ENCODE measurements at places on chromosomes 3 and 15.

- H3K27me3 ChIP-seq = no peaks in the 10 kb centered on the region
- H3K27ac ChIP-seq = peak overlapping the region; percentile 100
- peaks cover 17% of the 10 kb centered on the region for H3K36me3 ChIP-seq
- DNase-seq = no peak
- peak overlapping the region; percentile 96 for H3K4me3 ChIP-seq
Measured at GRCh38 chr3:129182390-129183185, 1.1 kb downstream of the CNBP start.

GRCh38 chr3:152591515-152591914 lies 243.4 kb upstream of the P2RY1 start:
- no peaks in the 10 kb centered on the region for H3K27me3 ChIP-seq
- no peak overlapping the region for H3K4me3 ChIP-seq
- H3K27ac ChIP-seq = no peak overlapping the region
- no peaks in the 10 kb centered on the region for H3K36me3 ChIP-seq
- DNase-seq = no peak

DNA sequence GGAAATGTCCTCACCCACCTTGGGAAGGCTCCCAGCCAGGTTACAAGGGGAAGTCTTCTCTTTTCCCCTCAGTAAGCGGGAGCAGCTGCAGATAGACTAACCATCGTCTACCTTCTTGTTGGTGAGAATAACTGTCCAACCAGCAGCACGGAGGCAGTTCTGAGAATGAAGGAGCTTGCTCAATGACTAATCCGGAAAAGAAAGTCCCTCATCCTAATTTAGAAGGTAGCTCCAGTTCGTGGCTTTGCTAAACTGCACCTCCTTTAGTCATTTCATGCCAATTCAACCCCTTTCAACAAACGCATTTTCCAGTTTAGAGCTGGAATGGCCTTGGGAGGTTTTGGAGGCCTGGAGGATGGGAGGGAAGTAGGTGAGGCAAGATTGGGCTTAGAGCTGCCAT lies 527.4 kb upstream of the PROK2 start:
- no peaks in the 10 kb centered on the region for H3K27me3 ChIP-seq
- H3K4me3 ChIP-seq = no peak overlapping the region
- peaks cover 22% of the 10 kb centered on the region for H3K4me1 ChIP-seq
- H3K36me3 ChIP-seq = no peaks in the 10 kb centered on the region
- no peak for DNase-seq
- H3K27ac ChIP-seq = no peak overlapping the region

- no peaks in the 10 kb centered on the region for H3K27me3 ChIP-seq
- DNase-seq = no peak
- no peaks in the 10 kb centered on the region for H3K4me1 ChIP-seq
- H3K4me3 ChIP-seq = no peak overlapping the region
- H3K27ac ChIP-seq = no peak overlapping the region
- H3K36me3 ChIP-seq = no peaks in the 10 kb centered on the region
Measured at GRCh38 chr3:139465636-139466035, 10.7 kb downstream of the RBP2 start.

DNA sequence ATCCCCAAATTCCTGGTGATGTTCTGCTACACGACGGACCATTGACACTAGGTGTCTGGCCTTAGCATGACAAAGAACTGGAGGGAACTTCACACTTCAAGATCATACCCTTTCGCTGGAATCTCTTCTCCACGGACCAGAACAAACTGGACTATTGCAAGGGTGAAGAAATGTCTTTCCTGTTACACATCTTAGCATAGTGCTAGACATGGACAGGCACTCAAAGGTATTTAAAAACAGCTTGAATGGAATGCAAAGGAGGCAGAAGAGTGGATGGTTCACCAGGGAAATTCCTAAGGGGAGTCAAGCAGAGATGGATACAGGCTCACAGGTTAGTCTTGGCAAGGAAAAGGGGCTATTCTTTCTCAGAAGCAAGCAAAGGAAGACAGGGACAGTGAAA lies 33.5 kb upstream of the PDZRN3 start:
- H3K4me1 ChIP-seq = no peaks in the 10 kb centered on the region
- H3K4me3 ChIP-seq = no peak overlapping the region
- H3K27me3 ChIP-seq = no peaks in the 10 kb centered on the region
- no peak overlapping the region for H3K27ac ChIP-seq
- H3K36me3 ChIP-seq = no peaks in the 10 kb centered on the region

- H3K27me3 ChIP-seq = no peaks in the 10 kb centered on the region
- no peak overlapping the region for H3K4me3 ChIP-seq
- no peak overlapping the region for H3K27ac ChIP-seq
- no peaks in the 10 kb centered on the region for H3K4me1 ChIP-seq
- no peak for DNase-seq
- no peaks in the 10 kb centered on the region for H3K36me3 ChIP-seq
Measured at GRCh38 chr3:162022911-162023310, 526.3 kb downstream of the OTOL1 start.

DNA sequence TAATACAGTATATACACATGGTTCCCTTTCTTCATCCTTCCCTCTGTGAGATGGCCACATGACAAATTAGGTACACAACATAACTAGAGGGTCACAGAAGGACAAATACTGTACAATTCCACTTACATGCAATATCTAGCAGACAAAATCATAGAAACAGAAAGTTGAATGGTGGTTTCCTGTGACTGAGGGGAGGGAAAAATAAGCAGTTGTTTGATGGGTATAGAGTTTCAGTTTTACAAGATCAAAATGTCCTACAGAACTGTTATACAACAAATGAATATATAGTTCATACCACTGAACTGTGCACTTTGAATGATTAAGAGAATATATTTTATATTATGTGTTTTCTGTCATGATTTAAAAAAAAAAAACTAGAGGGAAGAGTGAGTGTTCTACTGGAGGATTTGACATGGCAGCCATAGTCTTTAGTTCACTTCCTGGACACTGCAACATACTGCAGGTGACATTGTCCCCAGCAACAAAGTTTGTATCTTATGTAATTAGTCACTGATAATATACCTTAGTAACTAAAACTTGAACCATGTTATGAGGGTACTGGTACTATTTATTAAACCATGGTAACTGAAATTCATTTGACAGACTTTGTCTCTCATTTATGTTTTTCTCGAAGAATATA lies 37.2 kb downstream of the CCDC54 start:
- no peak overlapping the region for H3K4me3 ChIP-seq
- H3K4me1 ChIP-seq = no peaks in the 10 kb centered on the region
- DNase-seq = no peak
- H3K27me3 ChIP-seq = no peaks in the 10 kb centered on the region
- no peak overlapping the region for H3K27ac ChIP-seq

DNA sequence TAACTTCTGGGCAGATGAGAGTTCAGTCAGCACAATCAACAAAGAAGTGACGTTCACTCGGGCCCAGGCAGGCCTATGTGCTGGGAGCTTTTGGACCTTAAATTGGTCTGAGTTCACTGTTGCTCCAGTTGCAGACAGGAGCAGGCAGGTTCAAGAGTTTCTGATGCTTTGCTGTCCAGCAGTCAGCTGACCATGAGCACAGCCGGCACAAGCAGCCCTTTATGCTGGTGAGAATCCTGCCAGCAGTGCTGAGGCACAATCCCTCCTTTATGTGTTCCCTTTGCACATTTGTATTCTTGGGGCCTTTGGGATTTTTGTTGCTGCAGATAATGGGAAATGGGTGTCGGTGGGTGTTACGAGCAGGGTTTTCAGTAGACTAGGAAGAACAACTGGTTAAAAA lies 81.2 kb upstream of the GOLGA8J start:
- no peak overlapping the region for H3K27ac ChIP-seq
- H3K27me3 ChIP-seq = no peaks in the 10 kb centered on the region
- no peak overlapping the region for H3K4me3 ChIP-seq
- no peak for DNase-seq
- H3K4me1 ChIP-seq = no peaks in the 10 kb centered on the region

- no peaks in the 10 kb centered on the region for H3K4me1 ChIP-seq
- H3K4me3 ChIP-seq = no peak overlapping the region
- peaks cover 5% of the 10 kb centered on the region for H3K27me3 ChIP-seq
- no peak for DNase-seq
Measured at GRCh38 chr3:187685948-187686347, 15.8 kb upstream of the SST start.

- no peak for DNase-seq
- H3K4me3 ChIP-seq = no peak overlapping the region
- H3K4me1 ChIP-seq = no peaks in the 10 kb centered on the region
- no peaks in the 10 kb centered on the region for H3K27me3 ChIP-seq
- no peaks in the 10 kb centered on the region for H3K36me3 ChIP-seq
- H3K27ac ChIP-seq = no peak overlapping the region
Measured at GRCh38 chr15:37995461-37996347, 61.3 kb downstream of the TMCO5A start.

GRCh38 chr3:79490165-79491028 lies 277.4 kb downstream of the ROBO1 start:
- no peaks in the 10 kb centered on the region for H3K36me3 ChIP-seq
- peaks cover 5% of the 10 kb centered on the region for H3K4me1 ChIP-seq
- no peak overlapping the region for H3K4me3 ChIP-seq
- no peaks in the 10 kb centered on the region for H3K27me3 ChIP-seq
- H3K27ac ChIP-seq = no peak overlapping the region

GRCh38 chr3:61824553-61825135 lies 263.3 kb downstream of the PTPRG start:
- no peak overlapping the region for H3K4me3 ChIP-seq
- H3K27ac ChIP-seq = no peak overlapping the region
- no peaks in the 10 kb centered on the region for H3K27me3 ChIP-seq
- peaks cover 15% of the 10 kb centered on the region for H3K4me1 ChIP-seq
- H3K36me3 ChIP-seq = no peaks in the 10 kb centered on the region
- no peak for DNase-seq

GRCh38 chr15:60022379-60022741 lies 18.2 kb downstream of the FOXB1 start:
- H3K4me1 ChIP-seq = no peaks in the 10 kb centered on the region
- no peak for DNase-seq
- no peak overlapping the region for H3K4me3 ChIP-seq
- H3K36me3 ChIP-seq = no peaks in the 10 kb centered on the region
- no peak overlapping the region for H3K27ac ChIP-seq

DNA sequence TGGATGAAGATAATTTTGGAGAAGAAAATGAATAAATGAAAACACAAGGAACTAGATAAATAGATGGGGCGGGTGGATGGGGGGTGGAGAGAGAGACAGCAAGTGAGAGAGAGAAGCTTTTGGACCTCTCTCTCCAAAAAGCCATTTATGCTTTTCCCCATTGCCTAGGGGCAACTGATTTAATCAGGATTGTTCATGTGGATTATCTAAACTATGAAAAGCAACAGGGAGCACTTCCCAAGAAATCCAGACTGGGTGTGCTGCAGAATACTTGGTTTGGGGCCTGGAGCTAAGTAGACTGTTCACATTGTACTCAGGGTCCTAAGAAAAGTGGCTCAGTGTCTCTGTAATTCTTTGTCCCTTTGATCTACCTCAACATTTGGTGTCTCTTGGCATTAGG lies 367.0 kb downstream of the TIGIT start:
- no peak overlapping the region for H3K27ac ChIP-seq
- peaks cover 23% of the 10 kb centered on the region for H3K4me1 ChIP-seq
- H3K27me3 ChIP-seq = no peaks in the 10 kb centered on the region
- no peak overlapping the region for H3K4me3 ChIP-seq

GRCh38 chr3:186319945-186320344 lies 42.1 kb downstream of the DGKG start:
- DNase-seq = no peak
- H3K4me3 ChIP-seq = no peak overlapping the region
- no peaks in the 10 kb centered on the region for H3K36me3 ChIP-seq
- H3K27me3 ChIP-seq = no peaks in the 10 kb centered on the region

- H3K27ac ChIP-seq = no peak overlapping the region
- H3K27me3 ChIP-seq = no peaks in the 10 kb centered on the region
- peaks cover 5% of the 10 kb centered on the region for H3K4me1 ChIP-seq
- no peak for DNase-seq
Measured at GRCh38 chr3:129286081-129286480, 7.4 kb downstream of the HMCES start.

DNA sequence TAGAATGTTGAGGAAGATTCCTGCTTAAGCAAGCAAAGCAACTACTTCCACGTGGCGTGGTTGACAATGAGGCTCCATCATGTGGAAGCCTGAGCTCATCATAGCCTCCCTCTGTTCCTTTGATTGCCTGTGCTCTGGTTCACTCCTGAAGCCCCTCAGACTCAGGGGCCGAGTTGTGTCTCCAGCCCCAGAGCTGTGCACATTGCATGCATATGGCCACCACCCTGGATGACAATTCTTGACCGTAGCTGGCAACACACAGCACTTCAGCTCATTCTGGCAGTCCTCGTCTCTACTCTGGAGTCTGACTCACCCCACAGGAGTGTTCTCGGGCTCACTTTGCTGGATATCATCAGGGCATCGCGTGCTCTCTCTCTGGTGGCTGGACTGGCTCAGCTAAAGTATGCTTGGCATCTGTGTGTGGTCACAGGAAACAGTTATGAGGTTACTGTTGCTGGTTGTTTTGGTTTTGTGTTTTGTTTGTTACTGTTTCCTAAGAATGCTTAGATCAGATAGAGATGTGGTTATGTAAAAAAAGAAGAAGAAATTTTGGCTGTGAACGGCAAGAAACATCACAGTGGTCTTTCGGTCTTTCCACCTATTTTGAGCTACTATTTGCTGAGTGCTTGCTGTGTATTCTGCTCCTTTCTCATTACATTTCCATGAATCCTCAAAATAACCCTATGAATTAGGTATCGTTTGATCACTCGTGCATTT lies 41.6 kb upstream of the MRPS22 start:
- no peak overlapping the region for H3K4me3 ChIP-seq
- DNase-seq = no peak
- no peaks in the 10 kb centered on the region for H3K36me3 ChIP-seq
- no peak overlapping the region for H3K27ac ChIP-seq
- no peaks in the 10 kb centered on the region for H3K27me3 ChIP-seq

- no peaks in the 10 kb centered on the region for H3K4me1 ChIP-seq
- H3K36me3 ChIP-seq = no peaks in the 10 kb centered on the region
- no peak for DNase-seq
- H3K27me3 ChIP-seq = no peaks in the 10 kb centered on the region
Measured at GRCh38 chr3:196168808-196169391, 42.3 kb downstream of the ZDHHC19 start.

DNA sequence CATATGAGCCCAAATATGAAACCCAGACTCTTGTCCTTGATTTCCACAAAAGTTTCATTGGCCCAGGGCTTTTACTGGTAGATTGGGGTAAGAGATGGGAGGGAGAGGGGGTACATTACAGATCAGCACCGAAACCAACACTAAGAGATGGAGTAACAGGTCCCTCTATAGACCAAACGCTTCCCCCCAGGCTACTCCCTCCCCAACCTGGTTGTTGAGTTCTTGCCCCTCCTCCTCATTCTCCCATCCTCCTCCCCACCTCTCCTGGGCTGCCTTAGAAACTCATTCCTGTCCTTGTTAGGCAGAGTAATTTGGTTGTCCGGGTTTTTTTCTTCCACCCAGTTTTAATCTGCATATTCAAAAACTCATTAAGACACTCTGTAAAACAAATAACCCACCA lies 74.1 kb downstream of the MESD start:
- peaks cover 9% of the 10 kb centered on the region for H3K36me3 ChIP-seq
- H3K4me1 ChIP-seq = no peaks in the 10 kb centered on the region
- no peak overlapping the region for H3K4me3 ChIP-seq
- no peak for DNase-seq
- H3K27ac ChIP-seq = no peak overlapping the region

DNA sequence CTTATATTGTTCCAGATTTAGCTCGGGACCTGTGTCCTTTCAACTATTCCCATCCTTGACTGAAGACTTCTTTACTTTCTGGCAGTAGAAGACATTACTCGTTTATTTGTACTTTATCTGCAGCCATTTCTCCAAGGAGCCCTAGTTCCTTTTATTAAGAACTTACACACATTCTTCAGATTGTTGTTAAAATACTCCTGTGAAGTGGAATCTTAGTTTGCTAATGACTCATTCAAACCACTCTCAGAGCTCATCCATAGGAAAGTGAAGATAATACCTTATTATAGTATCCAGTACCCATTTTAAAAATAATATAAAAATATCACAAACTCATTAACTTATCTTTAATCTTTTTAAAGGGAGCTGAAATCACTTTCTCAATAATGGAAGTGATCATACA lies 63.5 kb downstream of the C3orf70 start:
- no peaks in the 10 kb centered on the region for H3K4me1 ChIP-seq
- no peak overlapping the region for H3K27ac ChIP-seq
- no peaks in the 10 kb centered on the region for H3K27me3 ChIP-seq
